ENCODE measurements at places on chromosomes 2 and 18.

DNA sequence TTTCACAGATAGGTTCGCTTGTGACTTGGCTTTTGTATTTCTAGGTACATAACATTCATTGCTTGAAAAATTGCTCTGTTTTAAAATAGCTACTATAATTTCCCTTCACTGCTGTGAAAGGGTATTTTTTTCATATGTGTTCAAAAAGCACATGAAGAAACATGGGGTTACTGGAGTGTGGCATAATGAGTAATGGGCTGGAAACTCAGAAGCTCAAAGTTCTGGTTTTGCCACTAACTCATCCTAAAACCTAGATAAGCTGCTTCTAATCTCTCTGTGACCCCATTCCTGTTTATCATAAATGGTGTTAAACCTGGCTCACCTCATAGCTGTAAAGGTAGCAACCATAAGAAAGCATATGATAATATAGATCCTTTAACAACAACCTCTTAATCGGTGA lies 319.3 kb downstream of the PTPRM start:
- no peak for DNase-seq

DNA sequence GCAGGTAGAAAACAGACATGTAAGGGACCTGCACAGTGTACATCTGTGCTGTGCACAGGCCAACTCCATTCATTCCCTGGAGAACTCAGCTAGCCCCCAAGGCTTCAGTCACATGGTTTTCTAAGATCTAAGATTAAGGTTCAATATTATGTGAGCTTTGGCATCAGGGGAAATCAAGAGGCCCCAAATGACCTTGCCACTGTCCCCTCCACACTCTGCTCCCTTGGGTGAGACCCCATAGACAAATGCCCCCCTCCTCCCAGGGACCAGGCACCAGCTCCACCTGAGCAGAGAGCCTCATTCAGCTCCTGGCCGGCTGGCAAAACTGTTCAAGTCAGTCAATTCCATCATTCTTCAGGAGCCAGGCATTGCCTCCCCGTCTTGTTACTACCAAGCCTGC lies 93.6 kb upstream of the TMEM18 start:
- DNase-seq = no peak

DNA sequence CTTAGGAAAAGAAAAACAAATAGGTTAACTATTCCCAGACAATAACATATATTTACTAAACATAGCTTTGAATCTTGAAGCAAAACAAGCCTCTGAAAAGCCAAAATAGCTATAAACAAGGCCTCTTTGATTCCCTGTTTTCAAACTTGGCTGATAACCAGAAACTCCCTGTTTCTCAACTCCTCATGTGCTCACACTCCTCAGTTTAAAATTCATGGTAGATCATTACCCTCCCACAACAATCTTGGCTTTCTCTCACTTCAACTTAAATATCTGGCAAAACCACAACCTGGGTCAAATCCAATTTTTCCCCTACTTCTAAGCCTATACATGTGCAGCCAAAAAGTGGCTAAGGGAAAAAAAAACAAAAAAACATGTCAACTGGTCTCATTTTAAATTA lies 15.6 kb downstream of the SUCLG1 start:
- no peak for DNase-seq

DNA sequence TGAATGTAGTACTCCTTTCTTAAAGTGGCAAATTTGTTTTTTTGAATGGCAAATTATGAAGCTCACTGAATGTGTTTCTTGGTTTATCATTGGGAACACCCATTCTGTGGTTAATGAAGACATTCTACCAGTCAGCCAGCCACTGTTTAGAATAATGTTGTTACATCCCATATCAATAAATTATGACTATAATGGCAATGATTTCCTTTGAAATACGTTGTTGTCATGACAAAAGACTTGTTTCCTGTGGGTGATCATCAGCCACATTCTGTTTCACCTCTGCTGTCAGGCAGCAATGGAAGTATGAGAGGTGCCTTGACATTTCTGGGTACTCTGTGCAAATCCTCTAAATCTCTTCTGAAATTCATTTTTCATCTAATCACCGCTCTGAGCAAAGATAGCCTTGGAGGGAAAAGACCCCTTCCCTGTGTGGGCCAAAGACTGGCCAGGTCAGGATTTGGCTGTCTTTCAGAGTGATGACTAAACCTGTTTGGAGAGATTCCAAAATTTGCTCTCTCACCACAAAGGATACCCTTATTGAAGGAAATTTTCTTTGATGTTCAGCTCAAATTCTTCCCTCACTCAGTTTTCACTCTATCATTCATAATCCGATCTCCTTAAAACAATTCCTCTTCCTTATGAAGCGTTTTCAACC lies 869.2 kb downstream of the BCL11A start:
- no peak for DNase-seq

DNA sequence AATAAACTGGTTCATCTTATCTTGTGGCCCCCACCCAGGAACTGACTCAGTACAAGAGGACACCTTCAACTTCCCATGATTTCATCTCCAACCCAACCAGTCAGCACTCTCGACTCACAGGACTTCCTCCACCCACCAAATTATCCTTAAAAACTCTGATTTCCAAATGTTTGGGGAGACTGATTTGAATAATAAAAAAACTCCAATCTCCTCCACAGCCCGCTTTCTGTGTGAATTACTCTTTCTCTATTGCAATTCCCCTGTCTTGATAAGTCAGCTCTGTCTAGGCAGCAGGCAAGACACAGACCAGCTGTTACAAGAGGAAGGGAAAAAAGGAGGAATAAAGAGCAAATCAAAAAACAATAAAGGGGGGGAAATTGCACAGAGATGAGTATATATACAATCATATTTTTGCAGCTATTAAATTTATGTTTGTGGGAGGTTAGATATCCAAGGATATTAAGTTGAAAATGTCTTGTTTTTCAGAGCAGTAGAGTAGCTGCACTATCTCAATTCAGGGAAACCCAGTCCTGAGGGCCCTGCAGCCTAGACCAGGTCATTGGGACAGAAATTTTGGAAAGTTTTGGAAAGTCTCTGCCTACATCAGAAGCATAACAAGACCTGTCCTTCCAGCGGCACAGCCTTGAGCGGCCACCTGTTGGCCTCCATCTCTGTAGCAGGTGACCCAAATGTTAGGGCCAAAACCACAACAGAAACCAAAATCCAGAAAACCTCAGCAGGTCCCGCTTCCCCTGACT lies 32.8 kb upstream of the SIGLEC15 start:
- DNase-seq = no peak

DNA sequence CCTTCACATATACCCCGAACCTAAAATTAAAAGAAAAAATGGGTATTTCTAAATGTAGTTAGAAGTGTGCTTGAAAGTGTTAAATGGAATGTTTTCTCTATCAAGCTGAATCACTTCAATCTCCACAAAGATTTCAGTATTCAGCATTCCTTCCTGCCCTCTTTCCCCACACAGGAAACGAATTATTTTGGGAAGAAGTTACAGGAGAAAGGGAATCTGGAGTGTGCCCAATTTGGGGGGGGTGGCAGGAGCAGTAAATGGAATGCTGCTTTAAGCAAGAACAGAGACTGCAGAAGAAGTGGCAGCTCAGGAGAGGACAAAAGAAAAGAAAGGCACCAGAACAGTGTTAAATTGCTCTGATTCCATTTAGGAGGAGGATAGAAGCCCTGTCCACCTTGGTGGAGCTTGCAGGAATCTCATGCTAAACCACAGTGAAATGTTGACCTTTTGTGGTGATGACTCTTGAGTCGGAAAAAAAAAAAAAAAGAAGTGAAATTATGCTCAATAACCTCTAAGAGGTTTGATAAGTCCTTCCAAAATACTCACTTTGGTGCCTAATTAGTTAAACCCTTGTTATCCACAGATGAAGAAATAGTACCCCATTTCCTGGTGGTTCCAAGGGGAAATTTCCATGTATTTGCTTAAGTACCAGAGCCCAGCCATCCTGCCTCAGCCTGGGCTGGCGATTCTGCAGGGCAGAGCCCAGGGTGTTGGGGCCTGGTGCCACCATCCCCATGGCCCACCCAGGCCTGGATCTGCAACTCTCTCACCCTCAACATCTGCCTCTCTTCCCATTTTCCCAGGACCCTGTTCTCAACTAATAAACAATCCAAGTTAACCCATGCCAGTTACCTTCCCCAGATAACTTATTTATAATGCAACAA lies 56.5 kb downstream of the MYO5B start:
- DNase-seq = no peak

DNA sequence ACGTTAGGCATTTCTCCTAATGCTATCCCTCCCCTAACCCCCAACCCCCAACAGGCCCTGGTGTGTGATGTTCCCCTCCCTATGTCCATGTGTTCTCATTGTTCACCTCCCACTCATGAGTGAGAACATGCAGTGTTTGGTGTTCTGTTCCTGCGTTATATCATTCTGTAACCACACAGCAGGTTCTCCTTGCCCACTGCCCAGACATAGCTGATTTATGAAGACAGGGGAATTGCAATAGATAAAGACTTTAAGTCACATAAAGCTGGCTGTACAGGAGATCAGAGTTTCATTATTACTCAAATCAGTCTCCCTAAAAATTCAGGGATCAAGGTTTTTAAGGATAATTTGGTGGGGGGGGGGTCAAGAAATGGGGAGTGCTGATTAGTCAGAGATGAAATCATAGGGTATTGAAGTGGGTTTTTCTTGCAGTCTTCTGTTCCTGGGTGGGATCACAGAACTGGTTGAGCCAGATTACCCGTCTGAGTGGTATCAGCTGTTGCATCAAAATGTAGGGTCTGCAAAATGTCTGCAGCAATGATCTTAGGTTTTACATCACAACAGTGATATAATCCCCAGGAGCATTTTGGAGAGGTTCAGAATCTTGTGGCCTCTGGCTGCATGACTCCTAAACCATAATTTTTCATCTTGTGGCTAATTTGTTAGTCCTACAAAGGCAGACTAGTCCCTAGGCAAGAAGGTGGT lies 392.1 kb upstream of the KCNJ3 start:
- DNase-seq = no peak

- no peak for DNase-seq
These were observed 2.1 kb downstream of the LRRTM1 start for GRCh38 chr2:80302314-80303005.

- DNase-seq = no peak
These were observed 225.6 kb downstream of the CMPK2 start for GRCh38 chr2:6639929-6640620.

DNA sequence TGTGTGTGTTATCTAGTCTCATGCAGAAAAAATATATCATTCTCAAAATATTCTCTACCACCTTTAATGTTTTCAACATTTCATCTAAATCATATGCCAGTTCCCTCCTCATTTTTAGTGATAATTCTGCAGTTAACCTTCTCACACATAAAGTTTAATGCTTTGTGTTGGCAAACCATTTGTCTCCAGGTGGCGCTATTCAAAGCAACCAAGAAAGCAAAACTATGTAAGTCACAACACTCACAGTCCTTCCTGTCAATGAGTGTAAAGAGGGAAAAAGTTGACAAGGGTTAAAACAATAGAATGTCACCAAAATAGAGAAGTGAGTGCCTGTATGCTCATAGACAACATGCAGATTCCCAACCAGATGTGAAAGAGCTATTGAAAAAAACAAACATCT lies 961.6 kb upstream of the LRRTM1 start:
- DNase-seq = no peak

GRCh38 chr2:137183206-137183898 lies 418.0 kb downstream of the THSD7B start:
- no peak for DNase-seq

DNA sequence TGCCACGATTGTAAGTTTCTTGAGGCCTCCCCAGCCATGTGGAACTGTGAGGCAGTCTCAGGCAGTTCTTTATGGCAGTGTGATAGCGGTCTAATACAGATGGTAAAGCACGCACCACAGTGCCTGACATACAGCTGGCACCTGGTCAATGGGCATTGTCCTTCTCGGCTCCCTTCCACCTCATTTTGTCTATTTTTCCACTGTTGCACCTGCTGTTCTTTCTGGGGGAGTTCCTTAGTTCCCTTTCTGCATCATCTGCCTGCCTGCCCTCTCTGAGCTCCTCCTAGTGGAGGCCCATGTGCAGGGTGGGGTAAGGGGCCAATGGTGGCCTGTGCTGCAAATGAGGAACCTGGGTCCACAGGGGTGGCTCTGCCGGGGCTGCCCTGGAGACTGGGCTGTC lies 157.6 kb downstream of the LPIN1 start:
- no peak for DNase-seq

GRCh38 chr2:108403494-108403893 lies 25.7 kb downstream of the SULT1C4 start:
- no peak for DNase-seq

GRCh38 chr2:235857598-235857997 lies 310.6 kb downstream of the GBX2 start:
- no peak for DNase-seq

- no peak for DNase-seq
These were observed 1201.0 kb downstream of the LRP1B start for GRCh38 chr2:140929849-140930248.

- DNase-seq = no peak
These were observed 1530.9 kb upstream of the LRRTM1 start for GRCh38 chr2:81835321-81836000.

DNA sequence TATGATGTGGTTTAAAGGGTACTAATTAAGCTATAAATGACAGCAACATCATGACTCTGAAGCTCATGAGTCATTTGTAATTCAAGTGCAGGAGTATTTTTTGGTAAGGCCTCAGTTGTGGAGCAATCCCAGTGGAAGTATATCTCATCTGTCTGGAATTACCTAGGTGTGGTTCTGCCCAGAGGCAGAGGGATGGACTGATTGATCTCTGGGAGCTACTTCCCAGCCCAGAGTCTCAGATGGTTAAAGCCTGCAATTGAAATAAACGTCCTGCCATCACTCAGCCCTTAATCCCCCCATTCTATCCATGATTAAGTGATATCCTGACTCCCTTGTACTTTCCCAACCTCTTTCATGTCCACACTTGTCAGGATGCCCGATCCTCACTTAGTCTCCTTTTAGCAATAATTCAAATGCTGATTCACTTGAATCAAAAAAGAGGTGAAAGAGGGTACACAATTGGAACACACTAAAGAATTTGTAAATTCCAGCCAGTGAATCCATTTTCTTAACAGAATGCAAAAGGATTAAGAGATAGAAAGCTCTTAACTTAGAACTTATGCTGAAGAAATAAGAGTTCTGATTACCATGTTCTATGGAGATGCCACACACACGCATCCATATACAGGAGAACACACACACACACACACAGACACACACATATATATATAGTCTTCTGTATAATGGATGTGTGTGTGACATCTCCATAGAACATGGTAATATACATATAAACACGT lies 664.4 kb downstream of the NYAP2 start:
- DNase-seq = no peak

- no peak for DNase-seq
These were observed 48.4 kb upstream of the PIK3C3 start for GRCh38 chr18:41906528-41907146.

- DNase-seq = no peak
These were observed 93.4 kb upstream of the ZBTB14 start for GRCh38 chr18:5388896-5389295.

GRCh38 chr2:195663007-195663406 lies 6.0 kb downstream of the SLC39A10 start:
- DNase-seq = no peak

DNA sequence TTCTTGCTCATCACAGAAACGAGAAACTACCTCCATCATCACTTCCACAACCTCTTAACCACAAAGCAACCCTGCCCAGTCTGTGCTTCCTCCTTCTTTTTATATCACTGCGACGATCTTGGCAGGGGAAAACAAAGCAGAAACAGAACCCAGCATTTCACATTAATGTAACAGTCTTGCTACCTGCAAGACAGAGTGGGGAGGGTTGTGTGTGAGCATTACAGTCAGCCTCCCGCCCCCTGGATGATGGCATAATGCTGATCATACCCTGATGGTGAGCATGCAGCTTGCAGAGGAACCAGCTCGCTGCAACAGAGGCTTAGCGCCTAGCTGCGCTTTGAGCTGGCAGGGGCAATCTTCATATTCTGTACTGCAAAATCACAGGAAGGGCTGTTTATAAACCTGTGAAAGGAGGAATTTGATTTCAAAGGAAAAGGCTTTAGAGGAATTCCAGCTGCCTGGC lies 376.1 kb downstream of the IRS1 start:
- DNase-seq = no peak

All from stimulated activated CD8-positive, alpha-beta memory T cell treated with anti-CD3 and anti-CD28 coated beads, Interleukin-7, amount 100 ng/mL, for 1 hour (primary cell).